ENCODE measurements at places on chromosomes 6 and 20.
A peak's percentile ranks its signal among the peaks of the same experiment; 100 is the strongest.

GRCh38 chr6:3139090-3139903, 18.0 kb downstream of the TUBB2A start:
- DNase-seq: no peak

- DNase-seq: no peak
Observed at GRCh38 chr20:16001286-16001685, 572.0 kb downstream of the KIF16B start.

GRCh38 chr6:33696548-33697518, 14.7 kb downstream of the UQCC2 start:
- no peak for DNase-seq

DNA sequence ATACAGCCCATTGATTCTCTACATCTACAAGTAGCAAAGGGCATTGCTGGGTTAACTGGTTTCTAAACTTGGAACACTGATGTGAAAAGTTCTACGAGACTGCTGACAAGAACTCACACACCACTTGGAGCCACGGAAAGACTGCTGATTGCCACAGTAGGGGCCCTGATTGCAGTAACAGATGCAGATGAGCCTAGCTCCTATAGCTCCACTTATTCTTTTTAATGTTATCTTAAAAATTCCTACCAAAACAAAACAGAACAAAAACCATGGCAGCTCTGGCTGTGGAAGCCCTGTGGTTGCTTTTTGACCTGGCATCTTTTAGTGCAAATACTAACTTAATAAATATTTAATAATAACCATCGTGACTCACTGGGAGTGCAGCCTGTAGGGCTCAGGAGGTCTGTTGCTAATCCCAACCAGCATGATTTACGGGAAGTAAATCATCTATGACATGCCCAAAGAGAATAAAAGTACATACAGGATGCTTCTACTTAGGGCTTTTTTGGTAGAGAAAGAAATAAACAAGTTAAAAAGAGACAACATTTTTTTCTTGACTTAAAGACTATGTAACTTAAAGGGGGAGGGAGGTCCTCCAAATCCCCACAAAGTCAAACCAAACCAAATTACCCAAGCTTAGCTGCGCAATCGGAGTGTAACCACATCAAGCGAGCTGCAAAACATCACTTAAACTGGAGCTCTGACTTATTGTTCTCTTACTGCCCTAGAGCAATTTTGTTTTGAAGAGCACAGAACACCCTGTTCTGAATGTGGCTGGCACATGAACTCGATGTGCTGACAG, 87.2 kb downstream of the FKBP5 start:
- peak; percentile 10 for DNase-seq

- no peak for DNase-seq
Observed at GRCh38 chr6:47264775-47265184, 44.9 kb downstream of the TNFRSF21 start.

DNA sequence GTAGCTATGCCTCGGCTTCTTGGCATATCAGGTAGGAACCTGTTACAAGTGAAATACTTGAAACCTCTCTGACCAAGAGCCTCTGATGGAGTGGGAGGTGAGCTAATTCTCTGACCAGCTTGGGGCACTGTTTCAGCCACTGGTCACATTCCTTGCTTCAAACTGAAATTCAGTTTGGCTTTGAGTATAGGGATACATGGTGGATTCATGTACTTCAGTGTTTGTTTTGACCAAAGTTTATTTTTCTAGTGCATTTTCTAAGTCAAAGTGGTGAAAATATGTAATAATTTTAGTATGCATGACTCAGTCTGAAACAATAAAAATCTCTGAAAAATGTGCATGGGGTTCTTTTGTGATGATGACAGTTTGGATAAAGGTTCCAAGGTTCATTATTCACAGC, 18.6 kb downstream of the TTPAL start:
- DNase-seq: no peak

- DNase-seq: no peak
Observed at GRCh38 chr6:21653905-21654304, 60.4 kb downstream of the SOX4 start.

GRCh38 chr20:3350422-3350821, 57.0 kb downstream of the DNAAF9 start:
- no peak for DNase-seq

DNA sequence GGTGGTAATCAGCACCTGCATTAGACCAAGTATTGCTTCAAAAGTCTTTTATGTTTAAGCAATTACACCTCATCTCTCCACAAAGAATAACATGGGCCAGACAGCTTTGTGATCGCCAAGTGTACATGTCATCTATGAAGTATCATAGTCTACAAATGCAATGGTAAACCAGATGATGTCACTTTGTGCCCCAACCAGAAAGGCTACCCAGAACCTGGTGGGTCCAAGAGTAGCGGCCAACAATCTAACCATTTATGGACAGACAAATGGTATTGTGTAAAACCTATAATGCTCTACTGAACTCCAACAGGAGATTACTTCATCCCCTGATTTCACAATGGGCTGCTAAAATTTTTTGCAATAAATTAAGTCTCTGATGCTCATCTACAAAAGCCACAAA, 295.9 kb downstream of the GMDS start:
- no peak for DNase-seq
